ENCODE measurements at places on chromosomes 1 and 21.
A peak's percentile ranks its signal among the peaks of the same experiment; 100 is the strongest.

GRCh38 chr1:58813361-58813760 lies 29.5 kb upstream of the JUN start:
- no peak for DNase-seq

- DNase-seq: no peak
Measured at GRCh38 chr21:17784604-17785402, 34.4 kb downstream of the C21orf91 start.

- DNase-seq: peak; percentile 84
Measured at GRCh38 chr1:24015221-24016210, 35.4 kb upstream of the SRSF10 start.

DNA sequence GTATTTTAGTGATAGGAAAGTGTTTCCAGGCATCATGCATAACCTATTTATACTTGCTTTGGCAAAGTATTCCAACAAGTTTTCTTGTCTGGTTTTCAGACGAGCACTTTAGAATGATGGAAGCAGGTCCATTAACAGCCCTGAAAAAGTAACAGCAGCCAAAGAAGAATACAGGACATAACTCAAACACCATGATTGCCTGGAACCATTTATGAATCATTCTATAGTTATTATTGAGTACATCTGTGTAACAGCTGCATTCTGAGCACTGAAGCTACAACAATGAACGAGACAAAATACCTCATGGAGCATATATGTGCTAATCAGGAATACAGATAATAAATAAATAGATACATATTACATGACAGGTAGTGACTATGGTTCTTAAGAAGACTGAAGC lies 12.6 kb downstream of the IL10RB start:
- peak; percentile 27 for DNase-seq

DNA sequence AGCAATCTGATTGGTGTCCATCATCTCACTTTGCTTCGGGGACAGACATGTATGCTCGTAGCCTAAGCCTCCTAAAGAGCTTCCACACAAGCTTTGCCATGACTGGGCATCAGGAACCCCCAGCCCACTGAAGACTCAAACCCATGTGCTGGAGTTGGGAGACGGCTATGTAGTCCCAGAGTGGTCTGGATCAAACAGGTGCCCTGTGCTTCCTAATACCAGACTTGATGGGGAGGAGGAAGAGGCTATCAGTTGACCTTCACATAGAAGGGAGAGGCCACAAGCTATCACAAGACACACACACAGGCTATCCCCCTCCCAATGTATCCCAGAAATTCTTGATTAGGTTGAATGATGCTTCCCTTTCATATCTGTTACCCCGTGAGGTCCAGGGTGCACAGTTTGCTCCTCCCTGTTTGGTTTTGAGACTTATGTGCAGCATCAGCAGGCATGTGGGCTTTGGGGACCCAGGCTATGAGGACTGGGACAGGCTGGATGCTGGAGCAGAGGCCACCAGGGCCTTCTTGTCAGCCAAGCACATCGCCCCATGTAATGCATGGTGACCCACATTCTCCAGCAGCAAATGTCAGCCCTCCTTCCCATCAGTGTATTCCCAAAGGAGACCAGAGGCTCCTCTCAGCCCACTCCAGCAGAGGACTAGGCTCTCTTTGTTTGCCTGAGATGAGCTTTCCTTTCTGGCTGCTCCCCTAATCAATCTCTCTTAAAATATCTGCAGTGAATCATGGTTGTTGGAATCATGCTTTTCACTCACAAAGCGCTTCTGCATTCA lies 159.8 kb downstream of the GRIK3 start:
- DNase-seq: no peak

- no peak for DNase-seq
Measured at GRCh38 chr21:44802396-44803153, 955 bp upstream of the UBE2G2 start.

DNA sequence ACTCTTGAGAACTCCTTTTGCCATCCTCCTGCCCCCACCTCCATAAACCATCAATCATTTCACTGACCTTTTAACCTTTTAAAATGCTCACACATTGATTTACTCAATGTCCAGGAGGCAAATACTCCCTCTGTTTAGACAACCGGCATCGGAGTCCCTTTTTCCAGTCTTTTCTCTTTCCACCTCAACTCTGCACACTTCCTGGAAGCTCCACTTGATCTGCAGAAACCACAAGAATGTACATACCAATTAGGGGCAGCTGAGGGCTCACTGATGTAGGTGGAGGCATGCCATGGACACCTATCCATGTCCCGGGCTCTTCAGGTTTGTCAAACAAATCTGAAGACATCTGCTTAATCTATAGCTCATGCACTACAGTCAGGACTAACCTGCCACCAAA lies 5.3 kb upstream of the AMIGO1 start:
- DNase-seq: no peak

- DNase-seq: no peak
Measured at GRCh38 chr21:28737674-28738419, 254.8 kb downstream of the LTN1 start.

Data from fibroblast of the conjunctiva (primary cell).